ENCODE measurements at places on chromosomes 12 and 14.

- DNase-seq: no peak
These were observed 4.9 kb downstream of the PHLDA1 start for GRCh38 chr12:76026643-76027063.

DNA sequence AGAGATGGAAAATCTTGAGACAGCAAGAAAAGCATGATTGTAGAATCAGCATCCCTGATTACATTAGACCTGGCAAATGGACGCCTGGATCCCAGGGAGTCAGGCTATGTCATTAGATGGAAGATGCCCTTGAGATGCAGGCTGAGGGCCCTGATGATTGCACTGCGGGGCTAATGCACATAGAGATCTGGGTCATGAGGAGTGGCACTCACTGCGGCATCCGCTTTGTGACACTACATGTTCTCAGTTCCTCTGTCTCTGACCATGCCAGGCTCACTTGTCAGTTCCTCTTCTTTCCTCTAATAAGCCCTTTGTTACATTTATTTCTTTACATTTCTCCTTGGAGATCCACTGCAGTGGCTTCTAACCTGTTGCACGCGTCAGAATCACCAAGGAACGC, 70.1 kb upstream of the GPATCH2L start:
- no peak for DNase-seq

- no peak for DNase-seq
These were observed 217.9 kb downstream of the AEBP2 start for GRCh38 chr12:19657118-19657731.

- DNase-seq: no peak
These were observed 15.8 kb downstream of the FGFR1OP2 start for GRCh38 chr12:26954027-26954426.

DNA sequence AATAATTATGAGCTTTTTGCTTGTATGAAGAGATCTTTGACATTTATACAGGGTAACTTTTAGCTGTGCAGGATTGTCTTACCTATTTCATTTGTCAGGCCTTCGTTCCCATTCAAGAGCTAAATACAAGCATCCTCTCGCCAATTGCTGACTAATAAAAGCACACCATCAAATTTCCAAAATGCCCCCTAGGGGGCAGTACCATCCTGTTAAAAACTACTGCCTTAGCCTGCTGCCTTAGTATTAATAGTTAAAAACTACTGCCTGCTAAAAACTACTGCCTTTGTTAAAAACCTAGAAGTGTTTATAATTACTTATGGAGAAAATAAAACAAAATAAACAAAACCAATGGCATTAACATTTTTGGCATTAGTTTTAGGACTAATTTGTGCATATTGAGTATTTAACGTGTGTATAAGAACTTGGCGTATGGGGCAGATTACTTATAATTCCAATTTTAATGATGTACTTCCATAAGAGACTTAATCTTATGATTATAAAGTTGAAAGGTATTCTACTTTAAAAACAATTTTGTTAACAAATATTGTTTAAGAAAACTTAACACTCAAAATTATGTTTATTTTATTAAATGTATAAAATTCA, 3.0 kb upstream of the IFI27L2 start:
- DNase-seq: peak; percentile 23
